ENCODE measurements at places on chromosomes 16 and 17.

- DNase-seq = no peak
These were observed 1.9 kb downstream of the FLYWCH1 start for GRCh38 chr16:2913603-2914002.

DNA sequence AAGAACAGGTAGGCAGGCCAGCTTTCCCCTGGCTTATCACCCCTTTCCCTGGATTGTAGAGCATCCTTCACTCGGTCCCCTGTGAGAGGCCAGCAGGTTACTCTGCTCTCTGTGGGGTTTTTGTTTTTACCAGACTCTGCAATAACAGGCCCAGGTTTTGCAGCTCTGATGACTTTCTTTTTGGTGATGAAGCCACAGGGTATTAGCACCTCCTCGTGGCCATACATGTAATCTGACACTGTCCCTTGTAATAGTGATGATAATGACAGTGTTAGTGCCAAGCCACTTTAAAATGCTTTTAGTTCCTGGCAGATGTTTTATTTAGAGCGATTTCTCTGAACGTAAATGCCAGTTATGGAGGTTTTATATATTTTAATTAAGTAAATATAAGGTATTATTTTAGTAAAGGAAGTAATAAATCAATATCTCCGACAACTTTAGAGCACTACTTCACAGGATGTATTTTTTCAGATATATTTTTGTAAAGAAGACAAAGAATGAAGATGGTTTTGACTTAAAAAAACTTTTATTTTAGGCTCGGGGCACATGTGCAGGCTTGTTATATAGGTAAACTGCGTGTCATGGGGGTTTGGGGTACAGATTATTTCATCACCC is 38.0 kb upstream of the CPHXL start:
- peak; percentile 46 for DNase-seq

- no peak for DNase-seq
These were observed 12.5 kb upstream of the LYRM9 start for GRCh38 chr17:27905447-27906225.

DNA sequence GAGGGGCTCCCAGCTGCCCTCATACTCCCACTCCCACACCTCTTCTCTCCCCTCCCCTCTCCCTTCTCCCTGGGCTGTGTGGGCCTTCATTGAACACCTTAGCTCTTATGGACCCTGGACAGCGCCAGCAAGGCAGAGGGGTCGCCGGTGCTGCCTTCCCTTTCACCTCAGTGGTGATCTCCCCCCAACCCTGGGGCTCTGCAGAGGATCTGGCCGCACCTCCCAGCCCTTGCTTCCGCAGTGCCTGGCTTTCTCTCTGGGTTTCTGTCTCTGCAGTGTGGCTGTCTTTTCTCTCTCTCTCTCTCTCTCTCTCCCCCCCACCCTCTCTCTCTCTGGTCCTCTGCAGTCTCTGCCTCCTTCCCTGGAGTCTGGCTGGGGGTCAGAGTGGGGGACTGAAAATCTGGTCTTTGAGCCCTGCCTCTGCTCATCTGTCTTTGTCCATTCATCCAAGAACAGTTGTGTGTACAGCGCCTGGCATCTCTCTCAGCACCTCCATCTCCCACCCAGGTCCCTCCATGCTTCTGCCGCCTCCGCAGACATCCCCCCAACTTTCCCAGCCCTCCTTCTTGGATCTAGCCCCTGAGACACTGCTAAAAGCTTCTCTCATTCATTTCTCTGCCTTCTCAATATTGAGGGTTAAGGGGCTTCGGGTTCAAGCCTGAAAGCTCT is 1.1 kb downstream of the SEZ6L2 start:
- DNase-seq = no peak

- no peak for DNase-seq
These were observed 5.4 kb downstream of the RECQL5 start for GRCh38 chr17:75661531-75661930.

GRCh38 chr16:56777482-56777881 is 47.6 kb downstream of the NUP93 start:
- no peak for DNase-seq

DNA sequence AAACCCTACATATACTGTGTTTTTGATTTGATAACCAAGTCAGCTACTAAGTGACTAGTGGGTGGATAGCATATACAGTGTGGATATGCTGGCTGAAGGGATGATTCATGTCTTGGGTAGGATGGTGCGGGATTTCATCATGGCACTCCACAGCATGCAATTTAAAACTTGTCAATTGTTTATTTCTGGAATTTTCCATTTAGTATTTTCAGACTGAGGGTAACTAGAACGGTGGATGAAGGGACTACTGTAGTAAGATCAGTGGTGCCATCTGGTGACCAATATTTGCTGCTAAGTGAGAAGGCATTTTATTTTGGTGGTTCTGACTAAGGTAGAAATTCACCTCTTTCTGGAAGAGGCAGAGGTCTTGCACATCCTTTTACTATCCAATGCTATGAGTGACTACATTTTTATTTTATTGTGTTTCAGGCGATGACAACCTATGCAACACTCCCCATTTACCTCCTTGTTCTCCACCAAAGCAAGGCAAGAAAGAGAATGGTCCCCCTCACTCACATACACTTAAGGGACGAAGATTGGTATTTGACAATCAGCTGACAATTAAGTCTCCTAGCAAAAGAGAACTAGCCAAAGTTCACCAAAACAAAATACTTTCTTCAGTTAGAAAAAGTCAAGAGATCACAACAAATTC is 3.1 kb downstream of the CDC6 start:
- no peak for DNase-seq

DNA sequence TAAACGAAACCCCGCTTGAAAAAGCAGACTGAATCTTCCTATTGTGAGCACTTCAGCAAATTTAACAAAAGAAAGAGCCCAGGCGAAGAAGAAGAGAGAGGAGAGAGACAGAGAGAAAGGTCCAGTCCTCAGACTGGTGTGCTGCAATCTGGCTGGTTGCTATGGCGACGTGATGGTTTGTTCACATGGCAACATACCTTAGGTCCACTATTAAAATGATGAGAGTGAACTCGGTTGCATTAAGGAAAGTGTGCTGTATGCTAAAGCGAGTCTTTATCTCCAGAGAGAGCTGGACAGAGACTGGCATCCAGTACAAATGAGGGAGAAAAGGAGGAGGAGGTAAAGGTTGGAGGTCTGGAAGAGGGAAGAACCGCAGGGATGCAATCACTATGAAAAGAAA is 271.8 kb upstream of the ZFHX3 start:
- no peak for DNase-seq

- no peak for DNase-seq
These were observed 75.4 kb downstream of the HLF start for GRCh38 chr17:55340176-55340575.

GRCh38 chr17:4594931-4595684 is 10.8 kb downstream of the SMTNL2 start:
- peak; percentile 65 for DNase-seq

- DNase-seq = no peak
These were observed 41.9 kb upstream of the KDM8 start for GRCh38 chr16:27161398-27161797.

GRCh38 chr17:80826955-80827645 is 164.5 kb upstream of the CHMP6 start:
- DNase-seq = peak; percentile 47

- DNase-seq = no peak
These were observed 835.6 kb upstream of the RBFOX1 start for GRCh38 chr16:6496996-6497395.

DNA sequence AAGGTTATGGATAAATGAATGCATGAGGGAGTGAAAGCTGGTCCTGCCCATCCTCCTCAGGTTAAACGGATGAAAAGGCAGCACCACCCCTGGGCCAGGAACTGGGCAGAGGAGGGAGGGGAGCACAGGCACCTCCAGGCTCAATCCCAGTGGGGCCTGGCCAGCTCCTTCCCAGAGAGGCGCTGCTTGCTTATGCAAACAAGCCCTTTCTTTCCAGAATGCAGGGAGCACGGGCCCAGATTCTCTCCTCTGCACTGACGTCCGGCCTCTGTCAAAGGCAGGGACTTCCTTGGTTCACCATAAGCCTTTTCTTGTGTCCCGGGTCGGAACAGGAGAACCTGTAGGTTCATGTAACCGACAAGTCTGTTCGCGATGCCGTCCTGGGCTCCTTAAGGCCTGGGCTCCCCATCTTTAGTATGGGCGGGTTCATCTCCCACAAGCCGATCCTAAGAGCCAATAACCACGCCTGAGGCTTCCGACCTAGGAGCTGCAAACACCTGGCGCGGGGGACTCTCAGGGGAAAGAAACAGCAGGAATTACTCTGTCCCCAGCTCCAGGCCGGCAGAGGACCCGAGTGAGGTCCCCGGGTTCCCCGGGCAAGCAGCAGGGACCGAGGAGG is 16.3 kb downstream of the ENPP7 start:
- no peak for DNase-seq

DNA sequence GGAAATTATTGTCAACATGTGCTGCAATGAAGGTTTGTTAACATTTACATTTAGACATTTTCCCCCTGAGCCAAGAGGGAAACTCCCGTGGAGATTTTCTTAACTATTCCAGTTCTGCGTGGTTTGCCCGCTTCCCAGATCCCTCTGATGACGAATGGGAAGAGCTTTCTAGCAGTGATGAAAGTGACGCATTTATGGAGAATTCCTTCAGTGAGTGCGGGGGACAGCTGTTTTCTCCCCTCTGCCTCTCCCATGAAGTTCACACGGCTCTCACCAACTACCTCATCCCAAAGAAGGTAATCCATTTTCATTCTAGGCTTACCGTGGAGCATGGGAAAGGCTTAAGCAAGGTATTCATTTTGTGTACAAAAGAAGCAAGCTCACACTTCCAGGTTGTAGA is 18.2 kb downstream of the HEATR3 start:
- no peak for DNase-seq

DNA sequence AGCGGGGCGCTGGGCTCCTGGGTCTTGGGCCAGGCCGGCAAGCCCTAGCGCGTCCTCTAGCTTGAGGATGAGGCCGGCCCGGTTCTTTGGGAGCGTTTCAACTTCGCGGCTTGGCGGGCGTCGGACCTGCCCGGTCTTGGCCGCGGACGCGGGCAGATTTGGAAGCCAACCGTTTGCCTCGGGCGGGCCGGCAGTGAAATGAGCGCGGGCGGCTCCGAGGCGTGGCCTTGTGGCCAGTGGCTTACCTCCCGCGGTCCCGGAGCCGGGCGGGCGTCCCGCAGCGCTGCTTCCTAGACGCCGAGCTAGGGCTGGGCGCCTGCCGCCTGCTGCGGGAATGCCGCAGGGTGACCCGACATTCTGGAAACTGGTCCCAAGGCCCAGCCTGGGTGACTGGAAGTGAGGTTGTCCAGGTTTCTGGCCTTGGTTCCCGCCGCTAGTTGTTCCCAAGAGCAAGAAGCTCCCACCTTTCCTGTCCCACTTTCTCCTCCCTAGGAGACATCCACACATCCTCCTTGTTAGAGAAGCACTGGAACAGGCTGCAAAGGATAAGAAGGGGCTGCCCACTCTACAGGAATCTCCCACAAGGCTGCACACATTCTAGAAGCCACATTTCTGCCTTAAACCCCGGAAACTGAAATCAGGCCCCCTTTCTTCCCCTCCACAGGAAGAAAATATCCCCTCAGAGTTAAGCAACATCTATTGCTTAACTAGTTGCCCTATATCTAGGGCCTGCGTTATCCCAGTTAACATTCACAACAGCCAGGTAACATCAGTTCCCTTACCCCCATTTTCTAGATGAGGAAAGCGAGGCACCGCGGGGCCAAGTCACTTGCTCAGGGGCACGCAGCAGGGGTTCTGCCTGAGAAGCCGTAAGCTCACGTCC is 4.5 kb upstream of the CBX8 start:
- no peak for DNase-seq

- no peak for DNase-seq
These were observed at the start of gene CARD14 for GRCh38 chr17:80169784-80170500. CARD14 (plus strand) TSS chr17:80170030; CDS start chr17:80181439, 11,409 bp downstream.

- DNase-seq = no peak
These were observed 25.3 kb downstream of the CMIP start for GRCh38 chr16:81469710-81470535.

- no peak for DNase-seq
These were observed 76.3 kb downstream of the GAS7 start for GRCh38 chr17:10121971-10122707.

- no peak for DNase-seq
These were observed 17.0 kb downstream of the PIMREG start for GRCh38 chr17:6461246-6461645.

DNA sequence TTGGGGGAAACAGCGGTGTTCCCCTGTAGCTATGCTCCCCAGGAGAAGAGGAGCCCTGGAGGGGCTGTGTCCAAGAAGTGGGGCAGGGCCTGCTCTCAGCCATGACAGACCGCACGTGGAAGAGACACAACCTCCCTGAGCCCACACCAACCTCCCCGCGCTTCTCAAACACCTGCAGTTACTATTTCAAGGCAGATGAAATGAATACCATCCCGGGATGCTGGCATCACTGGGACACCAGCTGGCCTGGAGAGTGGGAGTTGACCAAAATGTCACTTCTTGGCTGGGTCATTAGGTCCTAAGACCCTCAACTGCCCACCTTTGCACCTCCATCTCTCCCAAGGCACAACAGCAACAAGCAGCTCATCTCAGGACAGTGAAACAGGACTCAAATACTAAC is 32.0 kb downstream of the SPHK1 start:
- no peak for DNase-seq

GRCh38 chr17:12509801-12510200 is 155.9 kb upstream of the MYOCD start:
- DNase-seq = no peak

DNA sequence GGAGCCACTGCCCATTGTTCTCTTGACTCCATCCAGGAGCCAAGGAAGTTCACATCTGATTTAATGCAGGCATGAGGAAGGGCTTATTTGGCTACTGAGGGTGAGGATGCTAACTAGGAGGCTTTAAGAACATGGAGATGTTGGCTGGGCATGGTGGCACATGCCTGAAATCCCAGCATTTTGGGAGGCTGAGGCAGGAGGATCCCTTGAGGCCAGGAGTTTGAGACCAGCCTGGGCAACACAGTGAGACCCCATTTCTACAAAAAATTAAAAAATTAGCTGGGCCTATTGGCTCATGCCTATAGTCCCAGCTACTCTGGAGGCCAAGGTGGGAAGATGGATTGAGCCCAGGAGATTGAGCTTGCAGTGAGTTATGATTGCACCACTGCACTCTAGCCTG is 116.5 kb downstream of the RAP1GAP2 start:
- DNase-seq = no peak

DNA sequence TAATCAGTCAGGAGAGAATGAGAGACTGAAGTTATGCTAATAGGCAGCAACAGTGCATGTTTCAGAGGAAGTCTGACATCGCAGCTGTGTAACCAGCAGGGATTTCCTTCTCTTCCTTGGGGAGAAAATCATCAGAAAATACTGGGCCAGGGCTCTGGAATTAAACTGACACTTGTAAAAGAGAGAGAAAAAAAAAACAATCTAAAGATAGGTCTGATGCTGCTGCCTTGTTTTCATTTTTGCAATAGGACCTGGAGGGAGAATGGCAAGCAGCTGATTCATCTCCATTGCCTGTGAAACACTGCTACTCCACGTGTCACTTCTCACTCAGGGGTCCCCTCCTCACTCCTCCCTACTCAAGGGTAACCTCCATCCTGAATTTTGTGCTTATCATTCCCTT is 17.7 kb upstream of the CORO6 start:
- DNase-seq = no peak

GRCh38 chr16:89565256-89565505 is 4.7 kb downstream of the RPL13 start:
- DNase-seq = no peak

Measured in stimulated activated naive CD8-positive, alpha-beta T cell treated with anti-CD3 and anti-CD28 coated beads, Interleukin-15, Interleukin-2, amounts not matched to agents 100 U/mL and 50 U/mL, for 24 hours (primary cell).